ENCODE measurements at places on chromosomes 16 and 17.
A peak's percentile ranks its signal among the peaks of the same experiment; 100 is the strongest.

DNA sequence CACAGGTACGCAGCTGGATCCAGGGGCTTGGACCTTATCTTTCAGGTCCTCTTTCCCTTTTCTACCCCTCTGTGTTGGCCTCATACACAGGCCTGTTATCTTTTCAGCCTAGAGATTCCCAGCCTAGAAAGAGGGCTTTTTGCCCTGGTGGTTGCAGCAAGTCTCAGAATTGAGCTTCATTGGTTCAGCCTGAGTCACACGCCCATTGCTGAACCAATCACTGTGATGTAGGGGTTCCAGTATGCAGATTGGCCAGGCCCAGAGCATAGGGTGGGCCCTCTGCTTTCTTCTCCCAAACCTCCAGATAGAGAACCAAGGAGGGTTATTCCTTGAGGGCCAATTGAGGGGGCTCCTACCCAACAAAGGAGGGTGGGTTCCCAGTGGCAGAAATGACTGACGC, 32.8 kb downstream of the GPT2 start:
- DNase-seq: no peak

DNA sequence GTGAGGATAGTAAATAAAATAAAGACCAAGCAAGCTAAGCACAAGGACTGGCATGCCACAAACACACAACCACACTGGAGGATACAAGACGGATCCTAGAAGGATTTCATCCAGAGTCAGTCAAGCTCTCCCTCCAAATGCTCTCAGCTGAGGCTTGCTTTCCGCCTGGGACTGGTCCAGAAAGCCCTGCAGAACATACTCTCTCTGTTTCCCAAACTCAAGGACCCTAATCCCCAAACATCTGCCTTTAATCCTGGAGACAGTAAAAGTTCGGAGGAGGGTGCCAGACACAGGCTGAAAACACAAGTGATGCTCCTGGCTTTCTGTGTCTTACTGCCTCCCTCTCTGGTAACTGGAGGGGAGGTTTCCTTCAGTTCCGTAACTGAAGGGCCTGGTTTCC, 5.3 kb upstream of the HSD11B2 start:
- no peak for DNase-seq

DNA sequence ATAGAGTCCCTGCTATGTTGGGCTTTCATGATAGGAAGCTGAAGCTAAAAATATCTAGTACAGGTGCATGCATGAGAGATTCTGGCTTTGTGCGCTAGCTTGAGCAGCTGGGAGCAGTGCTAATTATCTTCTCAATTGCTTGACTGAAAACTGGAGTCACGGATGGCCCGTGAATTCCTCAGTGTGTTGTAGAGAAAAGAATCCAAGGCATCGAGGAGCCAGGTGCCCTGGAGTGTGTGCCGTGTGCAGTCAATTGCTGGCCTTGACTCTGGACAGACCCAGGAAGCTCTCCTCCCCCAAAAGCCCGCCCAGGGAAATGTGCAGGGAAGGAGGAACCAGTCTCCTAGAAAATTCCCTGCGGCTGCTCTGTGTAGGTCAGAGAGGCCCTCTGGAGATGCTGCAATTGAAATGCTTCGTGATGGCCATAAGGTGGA, 14.2 kb downstream of the LGALS3BP start:
- DNase-seq: no peak

DNA sequence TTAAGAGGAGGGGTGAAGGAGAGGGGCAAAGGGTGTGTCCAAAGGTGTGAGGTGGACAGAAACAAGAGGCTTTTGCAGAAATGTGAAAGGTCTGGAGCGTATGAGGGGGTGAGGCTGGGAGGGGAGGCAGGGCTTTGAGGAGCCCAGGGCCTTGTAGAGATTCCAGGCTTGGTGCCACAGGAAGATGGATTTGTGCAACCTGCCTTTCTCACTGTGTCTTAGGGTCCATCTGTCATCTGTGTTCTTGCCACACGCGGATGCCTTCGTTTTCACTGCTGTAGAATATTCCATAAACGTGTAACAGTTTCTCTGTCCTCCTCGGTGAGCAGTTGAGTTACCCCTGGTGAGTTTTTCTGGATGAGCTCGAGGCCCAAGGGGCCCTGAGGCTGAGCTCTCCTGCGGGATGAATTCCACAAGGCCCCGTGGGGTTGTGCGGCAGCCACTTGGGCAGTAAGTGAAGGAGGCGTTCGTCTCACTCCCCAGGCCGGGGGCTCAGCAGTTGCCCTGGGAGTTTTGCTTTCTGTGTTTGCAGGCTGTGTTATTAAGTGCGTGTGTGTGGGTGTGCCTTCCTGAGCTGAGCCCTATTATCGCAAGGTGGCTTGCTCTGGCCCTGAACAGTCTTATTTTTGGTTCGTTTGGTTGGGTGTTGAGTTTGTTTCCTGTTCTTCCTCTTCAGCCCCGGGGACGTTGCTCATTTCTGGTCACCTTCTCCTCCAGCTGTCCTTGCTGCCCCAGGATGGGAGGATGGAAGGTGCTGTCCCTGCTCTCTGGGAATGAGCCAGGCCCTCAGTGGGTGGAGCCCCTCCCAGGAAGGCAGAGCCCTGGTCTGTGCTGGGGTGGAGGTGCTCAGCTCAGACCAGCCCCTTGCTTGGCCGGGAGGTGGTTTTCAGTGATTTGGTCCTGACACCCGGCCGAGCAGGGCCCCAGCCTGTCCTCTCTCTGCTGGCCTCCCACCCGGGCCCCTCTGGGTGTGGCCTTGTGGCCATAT, 28.4 kb downstream of the BAIAP2 start:
- no peak for DNase-seq

DNA sequence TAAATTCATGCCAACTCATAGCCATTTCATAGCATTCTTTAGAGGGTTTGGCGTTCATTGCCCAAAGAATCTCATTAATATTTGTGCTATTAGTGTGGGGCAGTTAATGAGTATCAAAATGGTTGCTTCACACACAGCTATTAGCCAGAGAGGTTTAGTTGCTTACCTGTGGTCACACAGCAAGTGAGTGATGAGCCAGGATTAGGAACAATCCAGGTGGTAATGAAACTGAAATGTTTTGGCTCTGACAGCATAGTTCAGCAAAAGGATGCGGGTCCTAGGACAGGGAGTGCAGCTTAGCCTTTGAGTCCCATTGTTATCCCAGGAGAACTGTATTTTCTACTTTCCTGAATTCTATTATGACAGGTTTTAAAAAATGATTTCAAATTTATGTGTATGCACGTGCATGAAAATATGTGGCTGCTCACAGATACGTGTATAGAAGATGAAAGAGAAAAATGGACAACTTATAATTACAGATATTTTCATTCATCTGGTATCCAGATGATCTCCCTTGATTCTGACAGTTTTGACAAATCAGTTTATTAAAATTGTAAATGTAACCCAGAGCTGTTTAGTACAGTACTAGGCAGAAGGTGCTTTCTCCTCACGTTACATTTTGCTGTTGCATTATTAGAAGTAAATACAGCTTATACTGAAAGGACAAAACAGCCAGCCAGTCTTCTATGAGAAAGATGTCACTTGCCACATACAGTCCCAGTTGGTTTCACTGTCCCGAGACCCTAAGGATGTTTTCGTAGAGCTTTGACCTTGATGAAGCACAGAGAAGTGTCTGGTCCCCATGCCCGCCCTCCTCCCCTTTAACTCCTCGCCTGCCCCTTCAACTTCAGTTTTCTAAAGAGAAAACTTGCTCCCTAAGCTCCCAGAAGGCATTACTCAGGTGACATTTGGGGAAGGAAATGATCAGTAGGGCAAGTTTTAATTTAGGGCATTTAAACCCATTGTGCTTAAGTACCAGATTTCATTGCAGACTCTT, 99.8 kb upstream of the TBX2 start:
- no peak for DNase-seq

DNA sequence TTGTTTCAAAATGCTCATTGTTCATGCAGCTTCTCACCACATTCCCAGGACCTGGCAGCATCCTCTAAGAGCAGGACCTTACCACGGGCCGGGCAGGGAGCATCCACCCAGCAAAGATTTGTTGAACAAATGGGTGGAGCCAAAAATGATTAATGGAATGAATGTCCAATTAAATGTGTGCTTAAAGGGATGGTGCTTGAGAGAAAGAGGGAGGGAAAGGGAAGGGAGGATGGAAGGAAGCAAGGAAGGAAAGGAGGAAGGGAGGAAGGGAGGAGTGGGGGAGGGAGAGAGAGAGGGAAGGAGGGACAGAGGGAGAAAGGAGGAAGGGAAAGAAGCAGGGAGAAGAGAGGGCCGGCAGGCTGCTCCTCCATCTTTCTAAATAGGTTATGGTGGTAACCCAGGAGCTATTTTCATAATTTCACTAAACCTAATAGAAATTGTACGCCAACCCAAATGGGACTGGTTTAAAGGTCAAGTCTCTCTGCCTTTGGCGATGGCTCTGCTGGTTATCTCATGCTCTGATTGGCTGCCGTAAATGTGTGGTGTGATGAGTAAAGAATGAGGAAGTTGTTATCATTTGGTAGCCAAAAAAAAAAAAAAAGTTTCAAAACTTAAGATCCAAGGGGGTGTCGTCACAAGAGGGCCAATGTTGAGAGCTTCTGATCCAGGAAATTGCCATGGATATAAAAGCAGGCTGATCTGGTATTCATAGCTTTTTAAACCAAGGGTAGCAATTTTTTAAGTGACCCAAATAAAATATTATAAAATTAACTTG, 126.7 kb upstream of the FOXF1 start:
- no peak for DNase-seq

- DNase-seq: peak; percentile 90
Measured at GRCh38 chr17:42517516-42517915, 18.5 kb upstream of the NAGLU start.

- no peak for DNase-seq
Measured at GRCh38 chr16:27982184-27982583, 81.3 kb downstream of the GSG1L start.

DNA sequence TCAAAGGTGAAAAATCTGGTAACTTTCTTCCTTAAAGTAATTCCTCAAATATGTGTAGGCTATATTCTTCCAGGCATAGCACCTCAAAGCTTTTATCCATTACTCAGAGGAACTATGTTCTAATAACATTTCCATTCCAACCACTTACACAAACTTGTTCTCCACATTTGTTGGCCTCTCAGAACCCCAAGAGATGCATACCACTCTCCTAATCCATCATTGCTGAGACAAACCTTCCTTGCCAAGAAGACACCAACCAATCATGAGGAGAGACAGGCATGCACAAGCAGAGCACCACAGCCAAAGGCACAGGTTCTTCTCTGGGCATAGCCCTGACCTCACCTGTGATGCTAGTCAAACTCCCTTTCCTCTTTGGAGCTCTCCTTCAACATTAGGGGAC, 20.9 kb downstream of the CDH11 start:
- DNase-seq: no peak

GRCh38 chr16:62539657-62540056, 503.4 kb upstream of the CDH8 start:
- no peak for DNase-seq

- DNase-seq: no peak
Measured at GRCh38 chr17:6380915-6381438, 53.9 kb downstream of the AIPL1 start.

GRCh38 chr16:53087101-53087500, 32.3 kb downstream of the CHD9 start:
- DNase-seq: no peak

- no peak for DNase-seq
Measured at GRCh38 chr17:49926886-49927285, 42.1 kb upstream of the DLX4 start.

- DNase-seq: no peak
Measured at GRCh38 chr16:65061263-65061662, 60.6 kb downstream of the CDH11 start.

- DNase-seq: no peak
Measured at GRCh38 chr17:15941781-15942180, 3.1 kb upstream of the ADORA2B start.

DNA sequence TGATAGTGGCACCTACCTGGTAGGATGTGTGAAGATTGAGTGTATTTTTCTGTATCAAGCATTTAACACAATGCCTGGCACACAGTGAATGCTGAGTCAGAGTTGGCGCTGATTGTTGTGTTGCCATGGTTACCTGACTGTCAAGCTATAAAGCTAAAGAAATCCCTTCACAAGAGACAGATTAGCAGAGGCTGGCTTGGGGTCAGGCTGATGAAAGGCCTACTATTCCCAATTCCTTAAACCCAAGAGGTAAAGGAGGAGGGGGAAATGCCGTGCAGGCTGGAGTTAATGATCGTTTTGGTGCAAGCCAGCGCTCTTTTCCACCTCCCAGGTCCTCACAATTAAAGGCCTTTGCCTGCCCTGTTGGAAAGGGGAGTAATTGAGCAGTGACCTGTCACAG, 5.9 kb downstream of the CLEC19A start:
- no peak for DNase-seq

DNA sequence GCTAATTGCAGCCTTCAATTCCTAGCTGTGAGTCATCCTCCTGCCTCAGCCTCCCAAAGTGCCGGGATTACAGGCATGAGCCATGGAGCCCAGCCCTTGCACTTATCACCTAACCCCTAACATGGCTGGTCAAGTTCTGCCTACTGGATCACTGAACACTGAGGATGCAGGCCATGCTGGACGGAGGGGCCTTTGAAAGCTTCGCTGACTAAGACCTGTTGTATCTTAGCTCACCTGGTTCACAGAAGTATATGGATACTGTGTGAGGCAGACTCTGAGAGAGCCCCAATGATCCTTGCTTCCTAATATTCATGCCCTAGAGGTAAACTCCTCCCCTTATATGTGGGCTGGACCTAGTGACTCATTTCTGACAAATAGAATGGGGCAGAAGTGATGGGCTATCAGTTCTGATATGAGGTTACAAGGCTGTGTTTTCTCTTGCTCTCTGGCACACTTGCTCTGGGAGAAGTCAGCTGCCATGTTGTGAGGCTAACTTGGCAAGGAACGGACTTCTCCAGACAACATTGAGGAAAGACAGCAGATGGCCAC, 11.7 kb upstream of the TMIGD1 start:
- no peak for DNase-seq

DNA sequence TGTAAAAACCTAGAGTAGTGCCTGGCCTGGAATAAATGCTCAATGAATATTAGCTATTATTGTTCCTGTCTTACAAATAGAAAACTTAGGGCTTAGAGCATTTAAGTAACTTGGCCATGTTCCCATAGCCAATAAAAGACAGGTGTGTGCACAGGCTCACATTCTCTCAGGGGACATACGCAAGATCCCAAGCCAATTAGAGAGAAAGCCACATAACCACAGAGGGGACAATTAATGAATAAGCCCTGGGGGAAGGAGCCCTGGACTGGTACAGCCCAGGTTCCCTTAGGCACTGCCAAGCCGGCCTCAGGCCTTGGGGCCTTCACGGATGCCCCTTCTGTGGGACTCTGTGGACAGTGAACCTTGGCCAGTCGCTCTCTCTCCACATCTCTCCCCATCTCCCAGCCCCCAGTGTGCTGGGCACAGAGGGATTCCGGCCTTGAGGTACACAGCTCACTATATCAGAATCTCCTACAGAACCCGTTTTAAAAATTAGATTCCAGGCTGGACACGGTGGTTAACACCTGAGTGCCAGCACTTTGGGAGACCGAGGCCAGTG, 27.3 kb upstream of the ABCC12 start:
- no peak for DNase-seq

Data from tibial nerve (tissue), 4 donors.